Smooth muscle cell of trachea (primary cell): ENCODE measurements at places on chromosomes 3 and 15. TPM values are rescaled to one million over a fixed set of nuclear protein-coding genes. Genes with fewer than 3 reads are reported as not detected.

The INKA1 gene
- total RNA-seq, result 9.3 and 10.5 TPM in 2 replicates

The PARP9 gene
- 29.9 and 34.8 TPM in 2 replicates for total RNA-seq

The UTS2B gene
- 0.29 and 2.5 TPM in 2 replicates for total RNA-seq

The BCHE gene
- total RNA-seq, result 5.8 and 11.1 TPM in 2 replicates

The MUC4 gene
- not detected in 2 replicates for total RNA-seq

The CCK gene
- total RNA-seq, result 15.3 and 34.1 TPM in 2 replicates

The TIMMDC1 gene
- total RNA-seq, result 52.4 and 60.4 TPM in 2 replicates

The DPPA4 gene
- not detected in 2 replicates for total RNA-seq

The ARL13B gene
- total RNA-seq, result 7.0 and 7.9 TPM in 2 replicates

The NUDT16 gene
- total RNA-seq, result 16.6 and 17.0 TPM in 2 replicates

The KBTBD12 gene
- not detected in 2 replicates for total RNA-seq

The FSTL1 gene
- total RNA-seq, result 752 and 963 TPM in 2 replicates

The STX19 gene
- not detected in 2 replicates for total RNA-seq

The AGBL1 gene
- total RNA-seq, result not detected in 2 replicates

The SLC22A14 gene
- 0.15 TPM in 1 of 2 replicates, not detected in the other for total RNA-seq

The TRPM1 gene
- total RNA-seq, result not detected in 2 replicates

The LMCD1 gene
- 13.5 and 41.8 TPM in 2 replicates for total RNA-seq

The GABRR3 gene
- not detected in 2 replicates for total RNA-seq

The SH2D7 gene
- total RNA-seq, result under 0.01 TPM in 1 of 2 replicates, not detected in the other

The EAF2 gene
- total RNA-seq, result 0.87 and 0.99 TPM in 2 replicates

The LRRC15 gene
- total RNA-seq, result 0.73 and 1.7 TPM in 2 replicates

The MEX3B gene
- total RNA-seq, result 3.2 and 6.6 TPM in 2 replicates

The DAPK2 gene
- 1.7 and 2.0 TPM in 2 replicates for total RNA-seq

The PTH1R gene
- total RNA-seq, result 0.66 TPM in 1 of 2 replicates, not detected in the other

The ZNF860 gene
- 0.17 and 1.0 TPM in 2 replicates for total RNA-seq

The ROPN1 gene
- not detected in 2 replicates for total RNA-seq

The CSTA gene
- 2.6 and 7.8 TPM in 2 replicates for total RNA-seq

The CCR9 gene
- total RNA-seq, result not detected in 2 replicates

The C15orf62 gene
- total RNA-seq, result 0.15 TPM in 1 of 2 replicates, not detected in the other

The CCDC33 gene
- total RNA-seq, result not detected in 2 replicates

The KCNAB1 gene
- total RNA-seq, result under 0.01 and 2.8 TPM in 2 replicates

The IGF2BP2 gene
- 36.8 and 58.6 TPM in 2 replicates for total RNA-seq

The FBXW12 gene
- 0.15 TPM in 1 of 2 replicates, not detected in the other for total RNA-seq

The SLC24A5 gene
- total RNA-seq, result not detected in 2 replicates

The APOD gene
- total RNA-seq, result 1.6 and 2.8 TPM in 2 replicates

The PEAK1 gene
- total RNA-seq, result 83.6 and 102 TPM in 2 replicates

The CHRM5 gene
- total RNA-seq, result under 0.01 and 0.15 TPM in 2 replicates

The LCMT2 gene
- 7.4 and 8.7 TPM in 2 replicates for total RNA-seq

The HAUS2 gene
- total RNA-seq, result 23.8 and 51.2 TPM in 2 replicates

The FOXB1 gene
- not detected in 2 replicates for total RNA-seq

The SCN11A gene
- under 0.01 and 0.17 TPM in 2 replicates for total RNA-seq

The MAP6D1 gene
- total RNA-seq, result 1.9 and 2.3 TPM in 2 replicates

The CCR5 gene
- under 0.01 TPM in 2 replicates for total RNA-seq

The MESP1 gene
- 0.29 and 0.50 TPM in 2 replicates for total RNA-seq

The FANCD2OS gene
- not detected in 2 replicates for total RNA-seq

The SLCO2A1 gene
- total RNA-seq, result not detected in 2 replicates

The TF gene
- total RNA-seq, result 0.17 TPM in 1 of 2 replicates, not detected in the other

The KLHL25 gene
- total RNA-seq, result 3.1 and 5.6 TPM in 2 replicates
